ENCODE measurements at places on chromosomes 16 and 17.
A peak's percentile ranks its signal among the peaks of the same experiment; 100 is the strongest.

GRCh38 chr16:86046667-86047270, 147.8 kb downstream of the IRF8 start:
- DNase-seq, result no peak

- DNase-seq, result no peak
These were observed 78.0 kb downstream of the MGAT5B start for GRCh38 chr17:76946111-76946771.

DNA sequence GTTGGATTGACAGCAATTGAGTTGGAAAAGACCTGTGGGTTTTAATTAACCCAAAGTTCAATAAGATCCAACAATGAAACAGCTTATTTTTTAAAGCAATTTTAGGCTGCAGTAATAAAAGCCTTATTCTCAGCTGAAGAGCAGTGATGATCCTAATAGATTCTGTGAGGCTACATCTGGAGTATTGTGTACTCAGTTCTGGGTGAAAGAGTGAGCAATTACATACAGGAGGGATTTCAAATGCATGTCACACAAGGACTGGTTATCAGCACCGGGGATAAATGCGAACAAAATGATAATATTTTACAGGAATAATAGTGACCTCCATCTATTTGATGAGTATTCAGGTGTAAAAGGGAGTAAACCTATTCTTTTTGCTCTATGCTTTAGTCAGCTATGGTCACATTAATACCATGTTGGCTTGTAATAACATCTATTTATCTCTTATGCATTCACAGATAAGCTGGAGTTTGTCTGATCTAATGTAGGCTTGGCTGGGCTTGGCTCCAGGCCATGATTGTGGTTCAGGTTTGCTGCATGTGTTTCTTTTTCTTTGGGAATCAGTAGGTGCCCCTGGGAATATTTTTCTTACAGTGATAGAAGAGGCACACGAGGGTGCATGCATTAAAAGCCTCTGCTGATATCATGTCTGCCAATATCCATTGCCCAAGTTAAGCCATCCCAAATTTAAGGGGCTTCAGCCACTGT, 22.2 kb upstream of the TOX3 start:
- DNase-seq, result peak; percentile 58

DNA sequence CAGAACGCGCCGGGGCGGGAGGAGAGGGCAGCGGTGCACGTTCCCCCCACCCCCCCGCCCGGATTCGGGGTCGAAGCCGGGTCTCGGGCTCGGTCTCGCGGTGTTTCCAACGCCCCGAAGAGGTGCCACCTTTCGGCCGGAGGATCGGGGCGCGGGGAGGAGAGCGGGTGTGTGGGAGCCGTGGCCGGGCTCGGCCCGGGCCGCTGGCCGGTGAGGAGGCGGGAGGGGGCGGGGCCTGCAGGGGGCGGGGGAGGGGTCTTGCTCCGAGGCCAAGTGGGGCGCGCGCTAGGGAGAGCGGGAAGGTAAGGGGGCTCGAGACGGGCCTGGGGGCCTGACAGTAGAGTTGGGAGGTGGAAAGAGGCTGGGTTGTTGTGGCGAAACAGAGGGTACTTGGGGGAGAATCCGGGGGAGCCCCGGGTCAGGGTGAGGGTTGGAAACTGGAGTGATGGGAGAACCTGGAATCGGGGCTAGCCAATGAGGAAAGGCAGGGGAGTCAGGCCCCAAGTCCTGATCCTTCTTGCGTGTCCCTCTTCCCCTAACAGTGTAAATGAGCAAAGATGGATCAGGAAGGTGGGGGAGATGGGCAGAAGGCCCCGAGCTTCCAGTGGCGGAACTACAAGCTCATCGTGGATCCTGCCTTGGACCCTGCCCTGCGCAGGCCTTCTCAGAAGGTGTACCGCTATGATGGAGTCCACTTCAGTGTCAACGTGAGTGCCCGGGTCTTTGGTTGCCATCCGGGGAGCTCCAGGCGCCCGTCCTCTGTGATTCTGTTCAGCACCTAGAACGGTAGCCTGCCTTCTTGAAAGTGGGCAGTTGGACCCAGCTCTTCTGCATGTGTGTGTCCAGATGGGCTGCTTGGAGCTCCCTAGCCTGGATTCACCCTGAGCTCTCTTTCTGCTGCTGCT, 873 bp downstream of the SETD1A start:
- DNase-seq, result peak; percentile 73

- DNase-seq, result peak; percentile 91
These were observed 12.1 kb downstream of the NDUFAF8 start for GRCh38 chr17:81251094-81251708.

- no peak for DNase-seq
These were observed 57.9 kb downstream of the AXIN2 start for GRCh38 chr17:65503557-65503956.

- DNase-seq, result no peak
These were observed 42.2 kb upstream of the CORO6 start for GRCh38 chr17:29664743-29665480.

DNA sequence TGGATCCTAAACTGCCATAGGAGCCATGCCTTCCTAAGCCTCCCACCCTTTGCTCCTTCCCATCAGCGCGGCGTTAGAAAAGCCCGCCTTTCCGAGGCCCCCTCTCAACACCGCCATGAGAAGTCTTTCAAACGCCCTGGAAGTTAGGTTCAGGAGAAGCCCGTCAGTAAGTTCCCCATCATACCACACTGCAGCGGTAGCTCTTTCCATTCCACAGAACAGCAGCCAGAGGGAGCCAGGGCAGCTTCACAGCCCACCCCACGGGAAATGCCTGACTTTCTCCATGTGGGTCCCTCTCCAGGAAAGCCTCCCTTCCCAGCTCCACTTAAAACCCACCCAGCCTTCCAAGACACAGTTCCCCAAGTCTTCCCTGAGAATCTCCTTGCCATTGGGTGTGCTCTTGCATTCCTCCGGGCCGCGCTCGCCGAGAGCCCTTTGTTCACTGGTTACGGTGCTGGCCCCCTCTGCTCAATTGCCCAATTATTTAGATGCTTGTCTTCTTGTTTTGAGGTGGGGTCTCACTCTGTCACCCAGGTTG, 28.7 kb downstream of the KIAA0513 start:
- DNase-seq, result no peak

DNA sequence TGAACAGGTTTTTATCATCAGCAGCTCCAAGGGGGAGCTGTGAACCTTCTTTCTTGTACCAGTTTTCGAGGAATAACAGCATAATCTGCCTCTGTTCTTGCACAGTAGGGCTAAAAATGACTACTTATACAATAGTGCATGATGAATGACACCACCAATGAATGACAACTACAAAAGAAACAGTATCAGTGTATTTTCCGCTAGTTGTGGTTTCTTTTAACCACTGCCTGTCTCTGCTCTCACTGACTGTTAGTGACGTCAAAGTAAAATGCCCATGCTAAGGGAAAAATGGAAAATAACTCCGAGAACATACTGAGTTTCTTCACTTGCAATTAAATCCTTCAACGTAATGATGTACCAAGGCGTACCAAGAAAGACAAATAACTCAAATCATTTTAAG, 294.9 kb downstream of the MAP2K6 start:
- DNase-seq, result no peak

DNA sequence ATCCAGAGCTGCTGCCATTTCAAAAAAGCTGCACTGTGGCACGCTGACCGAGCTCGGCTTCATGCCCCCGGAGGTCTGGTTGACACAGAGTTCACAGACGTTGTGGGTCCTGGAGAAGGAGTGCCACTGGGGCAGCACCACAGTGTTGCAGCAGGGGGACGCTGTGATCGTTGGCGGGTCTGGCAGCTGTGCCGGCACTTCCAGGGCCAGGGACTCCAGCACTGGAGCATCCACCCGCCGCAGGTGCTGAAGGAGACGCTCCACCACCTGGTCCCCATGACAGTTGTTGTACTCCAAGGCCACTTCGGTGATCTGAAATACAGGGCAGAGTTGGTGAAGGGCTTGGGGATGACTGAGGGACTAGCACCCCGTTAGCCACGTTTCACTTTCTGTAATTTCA, 23.5 kb downstream of the SNN start:
- no peak for DNase-seq

- DNase-seq, result no peak
These were observed 10.5 kb downstream of the DBNDD1 start for GRCh38 chr16:90008708-90009145.

- no peak for DNase-seq
These were observed 123.2 kb upstream of the NLRP1 start for GRCh38 chr17:5707482-5707881.

DNA sequence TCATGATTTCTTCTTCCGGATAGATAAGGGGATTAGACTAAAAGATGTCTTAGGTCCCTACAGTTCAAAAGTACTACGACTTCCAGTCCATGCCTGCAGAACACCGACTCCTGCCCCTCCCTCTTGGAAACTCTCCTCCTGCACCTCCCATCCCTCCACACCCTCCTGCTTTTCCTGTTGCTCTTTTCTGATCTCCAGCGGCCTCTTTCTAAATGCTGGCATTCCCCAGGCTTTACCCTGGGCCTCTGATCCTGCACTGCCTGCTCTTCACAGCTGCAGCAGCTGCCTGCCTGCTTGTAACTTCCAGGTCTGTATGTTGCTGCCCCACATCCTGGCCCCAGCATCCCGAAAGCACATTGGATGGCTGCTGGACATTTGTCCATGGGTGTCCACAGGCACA, 154.2 kb downstream of the KCNJ12 start:
- DNase-seq, result no peak

DNA sequence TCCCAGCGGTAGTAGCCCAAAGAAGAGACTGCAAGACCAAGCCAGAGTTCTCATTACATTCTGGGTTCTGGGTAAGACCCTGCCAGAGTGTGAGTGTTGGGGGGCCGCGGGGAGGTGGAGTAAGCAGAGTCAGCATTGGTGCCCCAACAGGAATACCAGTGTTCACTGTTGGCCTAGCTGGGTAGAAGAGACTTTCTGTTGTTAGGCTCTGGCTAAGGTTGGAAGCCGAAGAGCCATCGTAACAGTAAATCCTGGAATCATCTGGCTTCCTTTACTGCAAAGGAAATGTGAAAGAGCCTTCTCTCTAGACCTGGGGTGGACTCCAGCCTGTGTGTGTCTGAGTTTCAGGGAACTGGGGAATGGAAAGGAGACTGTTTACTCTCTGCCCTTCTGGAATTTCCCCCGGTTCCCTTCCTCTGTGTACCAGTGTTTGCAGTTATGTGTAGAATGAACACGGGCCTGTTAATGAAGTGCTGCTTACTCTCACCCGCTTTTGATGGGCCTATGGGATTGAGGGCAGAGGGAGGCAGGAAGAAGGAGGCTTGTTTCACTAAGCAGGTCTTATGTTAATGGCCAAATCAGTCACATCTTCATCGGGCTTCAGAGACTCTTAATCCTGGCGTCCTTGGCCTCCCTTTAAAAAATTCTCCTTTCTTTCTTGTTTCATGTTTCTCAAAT, 68.5 kb downstream of the WWP2 start:
- no peak for DNase-seq

DNA sequence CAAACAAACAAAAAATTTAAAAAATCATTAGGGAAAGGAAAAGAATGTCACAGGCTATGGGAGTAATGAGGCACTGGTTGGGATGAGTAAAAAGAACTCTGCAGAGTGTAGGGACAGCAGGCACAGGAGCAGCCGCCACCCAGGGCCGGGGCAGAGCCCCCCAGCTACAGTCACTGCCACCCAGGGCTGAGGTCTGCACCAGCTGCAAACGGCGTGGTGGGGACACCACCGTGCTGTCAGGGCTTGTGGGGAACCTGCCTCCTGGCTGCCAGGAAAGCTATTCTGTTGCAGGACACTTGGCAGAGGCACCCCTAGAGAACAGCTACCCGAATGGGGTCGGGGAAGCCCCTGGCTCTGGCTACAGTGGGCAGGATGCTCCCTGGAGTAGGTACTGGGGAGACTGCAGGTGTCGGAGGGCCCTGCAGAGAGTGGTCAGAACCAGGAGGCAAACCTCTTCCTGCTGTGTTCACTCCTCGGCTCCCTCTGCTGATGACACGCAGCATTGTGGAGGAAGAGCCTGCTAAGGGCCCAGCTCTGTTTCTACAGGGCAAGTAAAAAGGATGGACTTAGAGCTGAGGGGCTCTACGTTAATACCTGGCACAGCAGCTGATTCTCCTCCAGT, 32.3 kb upstream of the CAPN15 start:
- DNase-seq, result peak; percentile 52

All from NCI-H1417 (cell line).